Epithelial cell of proximal tubule (primary cell): ENCODE measurements at places on chromosomes 13 and 19.
A peak's percentile ranks its signal among the peaks of the same experiment; 100 is the strongest.

DNA sequence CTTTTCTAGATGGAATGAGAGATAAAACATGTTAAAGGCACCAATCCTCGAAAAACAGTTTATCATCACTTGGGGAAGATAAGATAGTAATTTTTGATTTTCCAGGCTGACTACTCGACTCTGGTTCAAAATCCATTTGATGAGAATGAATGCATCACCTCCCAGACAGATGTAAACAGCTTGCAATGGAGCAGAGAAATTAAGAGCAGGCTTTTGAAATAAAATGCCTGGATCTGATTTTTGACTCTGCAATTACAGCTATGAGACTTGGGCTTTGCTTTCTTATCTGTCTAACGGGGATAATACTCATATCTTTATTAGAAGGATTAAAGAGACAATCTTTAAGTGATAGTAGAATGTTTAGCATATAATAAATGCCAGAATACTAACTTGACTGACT, 1148.9 kb downstream of the OLFM4 start:
- DNase-seq: no peak

GRCh38 chr13:43484432-43485225, 302.1 kb downstream of the ENOX1 start:
- DNase-seq: no peak

DNA sequence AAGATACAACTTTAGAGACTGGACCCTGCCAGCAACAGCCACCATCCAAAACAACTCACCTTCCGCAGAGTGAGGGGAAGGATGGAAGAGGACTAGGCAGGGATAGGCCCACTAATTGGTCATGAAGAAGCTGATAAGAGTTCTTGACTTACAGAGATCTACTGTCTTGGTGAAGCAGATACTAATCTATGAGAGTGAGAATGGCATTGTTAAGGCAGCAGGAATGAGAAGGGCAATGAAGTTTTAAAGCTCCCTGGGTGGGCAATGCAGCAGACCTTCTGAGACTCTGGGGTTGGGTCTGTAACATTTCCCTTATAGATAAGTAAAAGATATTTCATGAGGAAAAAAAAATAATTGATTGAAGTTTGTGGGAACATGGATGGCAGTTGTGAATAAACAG, 63.7 kb downstream of the KLF12 start:
- no peak for DNase-seq

- no peak for DNase-seq
These were observed 47.7 kb downstream of the KCNC3 start for GRCh38 chr19:50281491-50281890.

DNA sequence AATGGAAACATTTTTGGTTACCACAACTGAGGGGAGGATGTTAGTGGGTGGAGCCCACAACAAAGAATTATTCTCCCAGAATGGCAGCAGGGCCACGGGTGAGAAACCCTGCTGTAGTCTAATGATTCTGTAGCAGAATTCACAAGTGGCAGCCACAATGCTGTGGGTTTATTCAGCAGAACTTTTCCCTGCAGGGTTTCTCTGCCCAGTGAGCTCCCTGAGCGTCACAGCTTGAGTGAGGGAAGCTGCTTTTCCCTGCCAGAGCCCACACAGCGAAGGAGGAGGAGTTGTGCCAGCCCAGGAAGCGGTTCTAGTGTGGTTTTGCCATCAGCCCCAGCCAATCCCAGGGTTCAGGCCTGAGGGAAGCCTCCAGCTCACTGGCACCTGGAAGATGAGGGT, 4.4 kb downstream of the ATP12A start:
- no peak for DNase-seq

DNA sequence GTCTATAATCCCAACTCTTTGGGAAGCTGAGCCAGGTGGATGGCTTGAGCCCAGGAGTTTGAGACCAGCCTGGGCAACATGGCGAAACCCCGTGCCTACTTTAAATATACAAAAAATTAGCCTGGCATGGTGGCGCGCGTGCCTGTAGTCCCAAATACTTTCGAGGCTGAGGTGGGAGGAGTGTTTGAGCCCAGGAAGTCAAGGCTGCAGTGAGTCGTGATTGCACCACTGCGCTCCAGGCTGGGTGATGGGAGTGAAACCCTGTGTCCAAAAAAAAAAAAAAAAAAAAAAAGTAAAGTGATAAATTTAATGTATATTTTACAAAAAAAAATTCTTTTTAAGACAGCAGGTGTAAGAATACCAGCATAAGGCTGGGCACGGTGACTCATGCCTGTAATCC, 17.6 kb downstream of the TMEM38A start:
- DNase-seq: no peak

GRCh38 chr19:47881757-47882156, 4.4 kb downstream of the SULT2A1 start:
- no peak for DNase-seq

DNA sequence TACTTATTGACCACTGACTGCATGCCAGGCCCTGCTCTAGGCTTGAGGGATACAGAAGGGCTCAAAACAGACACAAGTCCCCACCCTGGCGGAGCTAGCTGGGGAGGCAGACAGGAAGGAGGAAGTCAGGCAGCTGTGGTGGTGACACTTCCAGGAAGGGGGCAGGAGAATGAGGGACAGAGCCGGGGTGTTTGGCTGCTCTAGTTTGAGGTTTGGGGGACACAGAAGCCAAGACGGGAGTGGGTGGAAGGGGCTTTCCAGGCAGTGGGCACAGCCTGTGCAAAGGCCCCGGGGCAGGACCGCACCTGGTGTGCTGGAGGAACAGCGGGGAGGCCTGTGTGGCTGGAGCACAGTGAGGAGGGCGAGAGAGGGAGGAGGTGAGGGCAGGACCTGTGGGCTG, 4.0 kb downstream of the MRPL54 start:
- no peak for DNase-seq

DNA sequence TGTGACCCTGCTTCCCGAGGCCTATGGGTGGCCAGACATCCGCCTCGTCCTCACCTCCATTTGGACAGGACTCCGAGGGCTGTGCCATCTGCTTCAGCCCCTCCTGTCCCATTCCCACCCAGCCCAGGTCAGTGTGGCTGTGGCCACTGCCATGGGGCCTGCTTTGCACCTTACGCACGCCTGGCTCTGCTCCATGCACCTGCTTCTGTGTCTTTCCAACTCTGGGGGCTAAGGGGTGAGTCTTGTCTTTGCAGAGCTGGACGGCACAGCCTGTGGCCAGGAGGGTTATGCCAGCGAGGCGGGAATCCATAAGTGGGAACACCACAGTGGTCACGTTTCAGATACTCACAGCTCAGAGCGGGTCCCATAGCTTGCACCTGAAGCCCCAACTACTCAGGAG, 5.2 kb upstream of the ZNF554 start:
- DNase-seq: no peak

GRCh38 chr13:48123812-48124211, 28.9 kb upstream of the MED4 start:
- DNase-seq: no peak

GRCh38 chr13:44576351-44577235, 463 bp upstream of the TSC22D1 start:
- DNase-seq: no peak

DNA sequence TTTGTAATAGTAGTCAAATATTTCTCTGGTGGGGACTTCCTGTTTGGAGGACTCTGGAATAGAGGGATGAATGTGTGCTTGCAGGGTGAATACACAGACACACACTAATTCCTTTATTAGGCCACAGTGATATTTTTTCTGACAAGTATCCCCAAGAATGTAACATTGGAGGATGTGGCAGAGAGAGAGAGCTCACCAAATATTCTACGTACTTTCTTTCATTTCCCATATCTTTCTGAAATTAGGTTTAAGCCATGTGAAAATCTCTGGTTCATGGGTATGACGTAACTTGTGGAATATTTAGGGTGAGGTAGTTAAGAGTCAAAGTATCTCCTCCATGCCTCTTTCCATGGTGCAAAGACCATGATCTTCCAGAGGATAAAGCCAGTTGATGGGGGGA, 463.4 kb downstream of the DIAPH3 start:
- DNase-seq: no peak

- no peak for DNase-seq
These were observed 7.9 kb upstream of the LINGO3 start for GRCh38 chr19:2315818-2316353.

GRCh38 chr13:51848674-51849073, 3.7 kb upstream of the TMEM272 start:
- DNase-seq: no peak

DNA sequence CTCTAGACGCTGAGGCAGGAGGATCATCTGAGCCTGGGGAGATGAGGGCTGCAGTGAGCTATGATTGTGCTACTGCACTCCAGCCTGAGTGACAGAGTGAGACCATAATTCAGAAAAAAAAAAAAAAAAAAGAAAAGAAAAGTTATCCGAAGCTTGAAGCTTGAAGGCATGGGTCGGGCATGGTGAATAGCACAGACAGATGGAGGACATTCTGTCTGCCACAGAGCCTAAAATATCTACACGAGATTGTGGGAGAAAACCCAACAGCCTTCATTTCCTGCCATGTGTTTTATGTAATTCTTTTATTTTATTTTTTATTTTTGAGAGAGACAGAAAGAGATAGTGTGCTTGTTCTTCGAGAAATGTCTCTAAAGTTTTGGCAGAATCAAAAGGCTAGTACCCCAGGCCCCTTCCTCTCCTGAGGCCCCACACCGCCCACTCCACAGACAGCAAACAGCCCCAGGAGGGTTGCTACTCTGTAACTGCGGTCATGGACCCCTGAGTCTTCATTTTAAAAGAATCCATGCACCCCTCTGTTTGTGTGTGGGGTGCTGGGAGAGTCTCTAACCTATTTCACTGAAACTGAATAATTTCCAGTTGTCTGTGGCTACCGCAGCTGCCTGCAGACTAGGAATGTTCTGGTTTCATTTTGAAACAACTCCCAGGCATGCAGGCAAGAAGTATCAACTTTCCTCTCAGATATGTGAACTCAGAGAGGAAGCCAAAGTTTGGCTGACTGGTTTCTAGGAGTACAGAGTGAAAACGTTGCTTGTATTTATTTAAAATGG, 38.4 kb upstream of the RCBTB2 start:
- DNase-seq: no peak

GRCh38 chr19:13082192-13083007, 20.3 kb downstream of the LYL1 start:
- DNase-seq: no peak

GRCh38 chr13:46995874-46996273, 99.0 kb upstream of the HTR2A start:
- DNase-seq: no peak

DNA sequence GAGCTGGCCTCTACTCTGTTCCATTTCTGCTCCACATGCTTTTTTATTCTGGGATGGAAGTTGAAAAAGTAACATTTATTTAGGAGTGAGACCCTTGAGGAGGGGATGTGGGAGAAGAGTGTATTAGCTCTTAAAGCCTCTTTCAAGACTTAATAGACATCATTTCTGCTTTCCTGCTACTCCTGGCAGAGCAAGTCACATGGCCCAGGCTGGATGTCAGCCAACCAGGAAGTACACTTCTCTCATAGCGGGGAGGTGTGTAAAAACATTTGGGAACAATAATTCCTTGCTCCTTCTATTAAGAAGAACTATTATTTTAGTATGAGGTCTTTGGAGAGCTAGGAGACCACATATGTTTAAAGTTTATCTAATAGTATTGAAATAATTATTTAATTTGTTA, 40.6 kb upstream of the FAM216B start:
- no peak for DNase-seq

DNA sequence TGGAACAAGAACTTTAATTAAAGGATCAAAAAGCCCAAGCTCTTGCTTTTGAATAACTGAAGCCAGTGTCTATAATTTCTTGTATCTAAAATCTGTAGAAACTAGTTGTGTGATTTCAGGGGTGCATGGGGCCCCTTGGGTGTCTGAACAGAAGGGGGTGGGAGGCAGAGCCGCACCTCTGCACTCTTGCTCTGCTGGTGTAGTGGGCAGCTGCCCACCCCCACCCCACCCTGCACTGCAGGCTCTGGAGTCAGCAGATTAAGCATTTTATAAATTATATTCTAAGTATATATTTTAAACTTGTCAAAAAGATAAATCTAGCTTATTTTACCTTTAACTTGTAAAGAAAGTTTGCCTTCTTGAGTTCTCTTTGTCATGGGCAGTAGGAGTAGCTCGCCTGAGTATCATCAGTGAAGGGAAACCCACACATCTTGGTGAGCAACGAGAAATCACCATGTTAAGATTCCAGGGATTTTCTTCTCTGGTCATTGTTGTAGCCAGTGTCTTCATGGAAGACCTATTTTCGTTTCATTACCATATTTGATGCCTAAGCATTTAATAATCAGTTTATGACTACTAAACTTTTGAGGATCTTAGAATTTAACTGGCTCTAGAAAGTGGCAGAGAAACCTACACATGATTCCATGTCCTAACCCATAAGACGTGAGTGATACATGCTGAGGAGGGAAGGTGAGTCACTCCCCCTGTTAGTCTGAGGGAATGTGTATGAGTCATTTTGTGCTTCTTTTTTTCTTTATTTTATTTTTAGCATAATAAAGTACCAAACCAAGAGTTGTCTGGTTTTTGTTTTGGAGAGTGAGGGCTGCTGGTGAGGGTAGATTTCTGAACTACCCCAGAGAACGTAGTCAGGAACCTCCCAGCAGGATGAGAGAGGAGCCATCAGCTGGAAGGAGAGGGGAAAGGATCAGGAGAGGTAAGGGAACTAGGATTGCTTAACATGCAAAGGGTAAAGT, 7.7 kb downstream of the UBE2L5 start:
- peak; percentile 79 for DNase-seq

- no peak for DNase-seq
These were observed 58.0 kb downstream of the PIBF1 start for GRCh38 chr13:72839831-72840426.

- no peak for DNase-seq
These were observed 515.3 kb downstream of the PCDH9 start for GRCh38 chr13:66714795-66715194.

DNA sequence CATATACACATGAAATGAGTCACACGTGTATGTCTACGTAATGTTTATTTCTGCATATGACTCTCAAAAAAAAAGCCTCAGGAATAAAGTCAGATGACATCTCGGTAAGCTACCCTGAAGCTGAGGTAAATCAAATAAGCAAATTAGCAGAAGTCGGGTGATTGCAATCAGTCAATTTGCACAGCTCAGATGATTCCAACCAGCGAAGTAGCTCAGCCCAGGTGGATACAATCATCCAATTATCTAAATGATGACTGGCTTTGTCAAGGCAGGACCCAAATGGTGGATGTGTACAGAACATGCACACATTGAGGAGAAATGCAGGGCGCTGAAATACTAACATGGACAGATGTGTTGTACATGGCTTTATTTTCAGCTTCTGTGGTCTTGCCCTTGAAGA, 148.5 kb downstream of the ZNF486 start:
- DNase-seq: no peak

DNA sequence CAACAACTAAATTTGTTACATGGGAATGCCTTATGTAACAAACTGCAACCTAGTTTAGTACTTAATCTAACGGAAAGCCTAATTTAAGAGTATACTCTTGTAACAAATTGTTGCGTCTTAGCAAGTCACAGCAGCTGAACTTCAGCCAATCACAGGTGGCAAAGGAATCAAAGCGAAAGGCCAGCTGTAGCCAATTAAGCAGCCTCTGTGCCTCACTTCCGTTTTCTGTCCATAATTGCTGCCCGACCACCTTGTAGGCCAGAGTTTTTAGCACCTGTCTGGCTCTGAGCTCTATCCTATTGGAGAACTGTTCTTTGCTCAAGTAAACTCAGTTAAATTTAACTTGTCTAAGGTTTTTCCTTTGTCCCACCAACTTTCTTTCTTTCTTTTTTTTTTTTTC, 18.1 kb upstream of the HSPH1 start:
- DNase-seq: no peak
